Fibroblast of skin of right biceps (primary cell): ENCODE measurements at places on chromosomes 5 and 9.

GRCh38 chr5:60487885-60488442 is 212.0 kb downstream of the DEPDC1B start:
- DNase-seq = peak; percentile 56

GRCh38 chr9:99737649-99738048 is 84.0 kb upstream of the NR4A3 start:
- DNase-seq = no peak

DNA sequence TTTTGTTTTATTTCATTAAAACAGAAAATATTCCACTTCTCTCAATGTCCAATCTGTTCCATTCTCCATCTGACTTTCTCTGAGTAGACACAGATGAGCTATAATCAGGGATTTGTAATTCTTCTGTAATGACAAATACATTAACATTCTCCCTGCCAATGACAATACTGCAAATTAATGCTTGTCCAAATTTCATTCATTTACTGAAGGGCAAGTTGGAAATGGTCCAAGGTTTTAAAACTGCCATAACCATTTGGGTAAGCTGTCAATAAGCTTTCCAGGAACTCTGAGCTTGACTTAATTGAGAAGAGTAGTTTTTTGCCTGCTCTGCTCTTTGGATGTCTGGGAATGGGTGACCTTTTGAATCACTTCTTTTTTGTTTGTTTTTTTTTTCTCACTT is 253.5 kb downstream of the DMRTA1 start:
- DNase-seq = peak; percentile 6

DNA sequence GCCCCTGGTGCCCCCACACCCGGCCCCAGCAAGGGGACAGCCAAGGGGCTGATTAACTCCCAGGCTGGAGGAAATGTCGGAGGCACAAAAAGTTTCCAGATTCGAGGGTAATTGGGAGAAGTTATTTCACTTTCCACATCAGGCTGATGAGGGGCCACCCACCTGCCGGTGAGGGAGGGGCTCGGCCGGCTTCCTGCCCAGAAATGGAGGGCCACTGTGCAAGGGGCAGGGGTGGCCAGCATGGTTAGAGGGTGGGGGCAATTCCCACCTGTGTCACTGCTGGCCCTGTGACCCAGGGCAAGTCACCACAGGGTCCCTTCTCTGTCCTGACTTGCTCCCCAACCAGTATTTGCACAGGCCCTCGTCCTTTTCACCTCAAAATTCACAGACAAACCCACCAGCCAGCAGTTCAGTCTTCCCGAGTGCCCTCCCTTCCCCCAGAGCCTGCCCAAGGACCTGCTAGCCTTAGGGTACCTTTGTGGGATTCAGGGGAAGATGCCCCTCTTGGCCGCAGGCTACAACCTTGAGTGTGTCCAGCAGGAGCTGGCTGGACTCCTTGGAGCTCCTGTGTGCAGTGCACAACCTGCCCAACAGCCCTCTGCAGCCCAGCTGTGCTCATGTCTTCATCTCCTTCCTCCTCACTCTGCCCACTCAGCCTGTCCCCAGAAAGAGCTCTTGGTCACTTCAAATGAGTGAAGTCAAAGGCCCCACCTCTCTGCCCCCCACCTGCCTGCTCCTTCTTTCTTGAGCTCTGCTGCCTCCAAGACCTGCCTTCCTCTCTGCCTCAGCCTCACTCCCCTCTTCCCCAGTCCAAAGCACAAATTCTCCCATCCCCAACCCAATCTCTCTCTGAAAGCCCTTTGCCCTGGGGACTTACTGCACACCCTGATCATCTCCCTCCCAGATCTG is 130.5 kb downstream of the BARX1 start:
- no peak for DNase-seq

- no peak for DNase-seq
Measured at GRCh38 chr5:8913522-8913921, 632.4 kb downstream of the SEMA5A start.

- DNase-seq = peak; percentile 56
Measured at GRCh38 chr9:110104261-110104809, 103.6 kb downstream of the C9orf152 start.

- peak; percentile 45 for DNase-seq
Measured at GRCh38 chr9:74496819-74497747, at the start of gene RORB. Gene RORB, plus strand, starts transcription at chr9:74497335. Its CDS starts 642 bp downstream, at chr9:74497977.

DNA sequence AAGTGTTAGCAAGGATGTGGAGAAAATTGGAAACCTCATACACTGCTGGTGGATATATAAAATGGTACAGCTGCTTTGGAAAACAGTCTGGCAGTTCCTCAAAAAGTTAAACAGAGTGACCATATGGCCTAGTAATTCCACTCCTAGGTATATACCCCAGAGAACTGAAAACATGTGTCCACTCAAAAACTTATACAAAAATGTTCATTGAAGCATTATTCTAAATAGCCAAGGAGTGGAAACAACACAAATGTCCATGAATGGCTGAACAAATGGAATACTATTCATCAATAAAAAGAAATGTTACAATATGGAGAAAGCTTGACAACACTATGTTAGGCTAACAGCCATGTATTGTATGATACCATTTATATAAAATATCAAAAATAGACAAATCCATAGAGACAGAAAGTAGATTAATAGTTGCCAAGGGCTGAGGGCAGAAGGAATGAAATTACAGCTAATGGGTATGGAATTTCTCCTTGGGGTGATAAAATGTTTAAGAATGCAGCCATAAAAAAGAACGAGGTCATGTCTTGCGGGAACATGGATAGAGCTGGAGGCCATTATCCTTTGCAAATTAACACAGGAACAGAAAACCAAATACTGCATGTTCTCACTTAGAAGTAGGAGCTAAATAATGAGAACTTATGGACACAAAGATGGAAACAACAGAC is 33.6 kb upstream of the FBP1 start:
- peak; percentile 84 for DNase-seq

DNA sequence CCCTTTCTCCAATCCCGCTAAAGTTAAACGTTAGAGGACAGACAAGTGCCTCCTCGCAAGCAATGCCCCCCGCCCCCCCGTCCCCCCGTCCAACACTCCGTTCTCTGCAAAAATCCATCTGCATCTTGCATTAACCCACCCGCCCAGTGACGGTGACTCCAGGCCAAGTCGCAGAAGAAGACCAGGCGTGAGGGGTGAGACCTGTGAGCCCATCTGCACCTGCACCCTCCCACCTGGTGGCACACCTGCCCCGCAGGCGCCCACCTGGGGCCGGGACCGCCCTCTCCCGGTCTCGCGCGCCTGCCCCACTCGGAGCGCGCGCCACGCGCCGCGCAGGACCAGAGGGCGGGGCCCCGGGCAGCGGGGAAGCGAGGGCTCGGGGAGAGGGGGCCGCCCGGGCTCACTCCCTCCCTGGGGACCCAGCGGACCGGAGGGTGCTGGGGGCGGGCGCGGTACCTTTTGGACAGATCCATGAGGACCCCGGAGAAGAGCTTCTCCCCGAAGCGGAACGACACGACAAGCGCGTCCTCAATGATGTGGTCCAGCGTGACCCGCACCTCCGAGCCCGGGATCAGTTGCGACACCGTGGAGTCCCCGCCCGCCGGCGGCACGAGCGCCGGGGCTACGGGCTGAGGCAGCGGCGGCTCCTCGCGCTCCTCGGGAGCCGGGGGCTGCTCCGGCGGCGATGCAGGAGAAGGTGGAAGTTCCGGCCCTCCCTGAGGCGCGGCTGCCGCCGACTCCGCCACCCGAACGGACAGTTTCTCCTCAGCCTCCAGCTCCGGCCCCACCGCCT is 705 bp downstream of the PWWP2A start:
- no peak for DNase-seq

GRCh38 chr9:130069048-130069447 is 15.3 kb downstream of the GPR107 start:
- no peak for DNase-seq

- DNase-seq = no peak
Measured at GRCh38 chr9:98132806-98133631, 14.0 kb upstream of the TRIM14 start.
